HL-60 (cell line): ENCODE measurements at places on chromosomes 11 and 22.
A peak's percentile ranks its signal among the peaks of the same experiment; 100 is the strongest.

- DNase-seq: no peak
These were observed 835 bp upstream of the ANO9 start for GRCh38 chr11:442611-443081.

- no peak for DNase-seq
These were observed 75.2 kb downstream of the ISX start for GRCh38 chr22:35140879-35141745.

DNA sequence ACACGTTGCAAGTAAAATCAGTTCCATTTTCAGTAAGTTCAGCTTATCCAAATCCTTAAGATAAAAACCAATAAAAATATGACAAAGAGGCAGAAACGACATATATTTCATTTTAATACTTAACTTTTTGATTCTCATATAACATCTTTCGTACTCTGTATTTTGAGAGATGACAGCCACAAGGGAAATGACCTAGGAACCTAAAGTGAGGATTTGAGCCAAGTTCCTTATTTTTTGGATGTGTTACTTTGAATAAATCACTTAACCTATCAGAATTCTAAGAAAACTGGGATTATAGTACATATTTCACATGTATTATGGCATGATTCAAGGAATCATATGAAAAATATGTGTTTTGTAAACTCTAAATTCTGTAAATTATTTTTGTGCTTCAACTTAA is 143.6 kb upstream of the TRPC6 start:
- no peak for DNase-seq

DNA sequence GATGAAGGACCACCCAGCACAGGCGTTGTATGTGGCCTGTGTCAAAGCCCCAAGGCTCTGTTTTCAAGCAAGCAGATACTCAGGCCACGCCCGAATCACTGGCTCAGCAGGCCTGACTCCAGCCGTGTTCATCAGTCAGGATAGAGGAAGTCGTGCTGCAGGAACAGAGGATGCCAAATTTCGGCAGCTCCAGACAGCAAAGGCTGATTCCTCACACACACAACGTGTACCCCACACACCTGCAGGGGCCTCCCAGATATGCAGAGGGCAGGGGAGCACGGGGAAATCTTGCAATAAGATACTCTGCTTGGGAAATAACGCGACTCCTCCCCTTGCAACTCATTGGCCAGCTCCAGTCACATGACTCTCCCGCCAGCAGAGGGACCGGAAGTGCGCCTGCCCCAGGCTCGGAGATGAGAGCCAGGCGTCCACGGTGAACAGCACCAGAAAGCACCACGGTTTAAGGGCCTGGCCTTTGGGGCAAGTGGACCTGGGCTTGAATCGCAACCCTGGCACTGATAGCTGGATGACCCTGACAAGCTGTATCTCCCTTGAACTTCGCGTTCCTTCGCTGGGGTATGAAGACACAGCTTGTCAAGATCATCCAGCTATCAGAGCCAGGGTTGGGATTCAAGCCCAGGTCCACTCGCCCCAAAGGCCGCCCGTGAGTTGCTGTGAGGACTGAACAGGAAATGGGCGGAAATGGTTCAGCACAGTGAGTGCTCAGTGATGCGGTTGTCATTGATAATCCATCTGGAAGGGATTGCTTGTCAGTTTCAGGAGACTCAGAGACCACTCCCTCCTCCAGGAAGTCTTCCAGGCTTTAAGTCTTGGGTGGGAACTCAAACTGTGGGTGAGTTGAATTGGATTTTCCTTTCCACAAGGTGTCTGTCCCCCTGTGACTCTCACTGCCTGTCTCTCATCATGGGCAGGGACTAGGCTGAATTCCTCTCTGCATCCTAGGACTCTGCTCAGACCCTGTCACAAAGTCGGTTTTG is 88.5 kb downstream of the MYEOV start:
- DNase-seq: peak; percentile 88

GRCh38 chr22:36277482-36278291 is 24.8 kb downstream of the APOL1 start:
- no peak for DNase-seq

GRCh38 chr11:102886999-102887398 is 12.2 kb upstream of the MMP12 start:
- DNase-seq: no peak

DNA sequence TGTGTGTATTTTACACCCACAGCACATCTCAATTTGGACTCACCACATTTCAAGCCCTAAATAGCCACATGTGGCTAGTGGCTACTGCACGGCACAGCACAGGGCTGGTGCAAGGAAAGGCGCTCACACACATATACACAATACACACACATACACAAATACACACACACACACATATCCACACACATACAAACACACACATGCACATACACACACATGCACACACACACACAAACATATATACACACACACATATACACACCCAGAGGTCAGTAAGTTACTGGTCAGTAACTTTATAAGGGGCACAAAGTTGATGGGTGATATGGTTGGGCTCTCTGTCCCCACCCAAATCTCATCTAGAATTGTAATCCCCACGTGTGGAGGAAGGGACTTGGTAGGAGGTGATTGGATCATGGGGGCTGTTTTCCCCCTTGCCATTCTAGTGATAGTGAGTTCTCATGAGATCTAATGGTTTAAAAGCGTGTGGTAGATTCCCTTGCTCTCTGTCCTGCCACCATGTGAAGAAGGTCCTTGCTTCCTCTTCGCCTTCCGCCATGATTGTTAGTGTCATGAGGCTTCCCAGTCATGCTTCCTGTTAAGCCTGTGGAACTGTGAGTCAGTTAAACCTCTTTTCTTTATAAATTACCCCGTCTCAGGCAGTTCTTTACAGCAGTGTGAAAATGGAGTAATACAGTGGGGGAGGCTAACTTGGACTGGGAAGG is 37.6 kb upstream of the DKK3 start:
- DNase-seq: no peak

DNA sequence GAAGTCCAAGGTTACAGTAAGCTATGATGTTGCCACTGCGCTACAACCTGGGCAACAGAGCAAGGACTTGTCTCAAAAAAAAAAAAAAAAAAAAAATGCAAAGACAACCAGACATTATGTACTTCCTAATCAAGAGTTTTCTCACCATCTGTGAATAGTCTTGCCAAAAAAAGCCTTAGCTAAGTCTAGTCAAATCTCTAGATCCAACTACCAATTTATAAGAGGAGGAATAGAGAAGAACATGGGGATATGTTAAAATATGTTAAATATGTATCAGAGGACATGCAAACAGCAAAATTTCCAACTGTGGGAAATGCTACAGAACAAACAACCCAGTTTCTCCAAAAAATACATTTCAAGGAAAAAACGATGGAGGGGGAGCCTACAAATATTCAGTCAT is 45.6 kb downstream of the USP28 start:
- DNase-seq: no peak

DNA sequence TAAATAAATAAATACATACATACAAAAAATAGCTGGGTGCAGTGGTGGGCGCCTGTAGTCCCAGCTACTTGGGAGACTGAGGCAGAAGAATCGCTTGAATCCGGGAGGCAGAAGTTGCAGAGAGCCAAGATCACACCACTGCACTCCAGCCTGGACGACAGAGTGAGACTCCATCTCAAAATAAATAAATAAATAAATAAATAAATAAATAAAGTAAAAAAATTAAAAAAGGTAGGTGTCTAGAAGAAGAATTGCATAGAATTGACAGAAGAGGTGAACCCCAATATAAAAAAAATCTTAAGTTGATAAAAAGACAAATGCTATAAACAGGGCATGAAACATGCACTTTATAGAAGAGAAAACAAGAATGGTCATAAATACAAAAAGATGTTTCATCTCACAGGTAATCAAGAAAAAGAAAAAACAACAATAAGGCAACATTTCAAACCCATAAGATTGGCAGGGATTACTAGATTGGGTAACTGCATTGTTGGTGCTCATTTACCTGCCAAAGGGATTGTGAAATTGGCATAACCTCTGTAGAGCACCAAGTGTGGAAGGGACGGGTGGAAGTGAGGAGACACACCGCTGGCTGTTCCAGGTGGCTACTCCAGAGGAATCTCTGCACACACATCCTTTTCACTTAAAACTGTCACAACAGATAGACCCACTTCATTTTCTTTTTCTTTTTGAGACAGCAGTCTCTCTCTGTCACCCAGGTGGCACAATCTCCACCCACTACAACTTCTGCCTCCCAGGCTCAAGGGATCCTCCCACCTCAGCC is 44.7 kb downstream of the NF2 start:
- DNase-seq: no peak

GRCh38 chr11:57668434-57668782 is 494 bp downstream of the ZDHHC5 start:
- DNase-seq: no peak

DNA sequence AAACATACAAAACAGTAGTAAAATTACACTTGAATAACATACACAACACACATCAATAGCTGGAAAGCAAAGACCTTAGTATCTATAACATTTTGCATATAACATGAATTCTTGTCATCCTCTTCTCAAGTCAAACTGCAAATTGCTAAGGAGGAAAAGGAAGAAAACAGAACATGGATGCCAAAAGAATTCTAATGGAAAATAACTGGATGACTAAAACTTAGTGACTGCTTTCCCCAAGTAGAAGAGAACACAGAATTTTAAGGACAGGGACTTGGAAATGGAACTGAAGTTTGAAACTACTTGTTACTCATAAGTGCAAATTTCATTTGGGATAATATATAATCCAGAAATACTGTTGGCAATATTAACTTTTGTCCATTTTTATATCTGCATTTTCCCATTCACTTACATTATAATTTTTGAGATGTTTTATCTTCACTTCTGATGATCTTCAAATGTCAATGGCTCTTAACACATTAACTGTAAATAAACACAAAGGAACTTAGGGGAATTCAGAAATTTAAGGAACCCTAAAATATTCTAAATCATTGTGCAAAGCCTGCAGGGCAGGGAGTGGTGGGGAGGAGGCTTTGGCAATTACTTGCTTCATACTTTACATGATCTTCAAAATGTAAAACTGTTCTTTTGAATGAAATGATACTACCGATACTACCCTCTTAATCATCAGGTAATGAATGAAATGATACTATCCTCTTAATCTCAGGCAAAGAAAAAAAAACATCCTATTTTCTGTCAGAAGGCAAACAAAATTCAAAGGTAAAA is 9.9 kb downstream of the MTMR2 start:
- DNase-seq: no peak

- DNase-seq: no peak
These were observed 4.2 kb downstream of the MRGPRD start for GRCh38 chr11:68976563-68976962.

DNA sequence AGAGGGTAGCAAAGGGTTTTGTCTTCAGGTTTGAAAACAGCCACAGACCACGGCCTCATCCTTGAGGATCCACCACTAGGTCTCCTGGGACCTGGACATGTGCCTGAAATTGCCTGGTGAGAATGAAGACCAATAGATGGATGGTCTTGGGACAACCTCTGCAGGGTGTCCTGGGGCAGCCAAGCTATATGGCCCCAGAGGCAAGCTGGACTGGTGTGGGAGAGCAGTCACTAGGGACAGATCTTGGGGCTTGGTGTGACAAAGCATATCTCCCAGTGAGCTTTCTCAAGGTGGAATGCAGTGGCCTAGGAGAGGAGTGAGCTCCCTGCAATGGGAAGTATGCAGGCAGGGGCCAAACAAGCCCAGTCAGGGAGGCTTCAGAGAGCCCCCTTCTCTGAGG is 13.6 kb downstream of the P2RY6 start:
- DNase-seq: no peak

- DNase-seq: peak; percentile 84
These were observed 6.8 kb downstream of the NHERF4 start for GRCh38 chr11:119192111-119192510.

GRCh38 chr11:127110542-127110941 is 110.0 kb upstream of the KIRREL3 start:
- peak; percentile 31 for DNase-seq

DNA sequence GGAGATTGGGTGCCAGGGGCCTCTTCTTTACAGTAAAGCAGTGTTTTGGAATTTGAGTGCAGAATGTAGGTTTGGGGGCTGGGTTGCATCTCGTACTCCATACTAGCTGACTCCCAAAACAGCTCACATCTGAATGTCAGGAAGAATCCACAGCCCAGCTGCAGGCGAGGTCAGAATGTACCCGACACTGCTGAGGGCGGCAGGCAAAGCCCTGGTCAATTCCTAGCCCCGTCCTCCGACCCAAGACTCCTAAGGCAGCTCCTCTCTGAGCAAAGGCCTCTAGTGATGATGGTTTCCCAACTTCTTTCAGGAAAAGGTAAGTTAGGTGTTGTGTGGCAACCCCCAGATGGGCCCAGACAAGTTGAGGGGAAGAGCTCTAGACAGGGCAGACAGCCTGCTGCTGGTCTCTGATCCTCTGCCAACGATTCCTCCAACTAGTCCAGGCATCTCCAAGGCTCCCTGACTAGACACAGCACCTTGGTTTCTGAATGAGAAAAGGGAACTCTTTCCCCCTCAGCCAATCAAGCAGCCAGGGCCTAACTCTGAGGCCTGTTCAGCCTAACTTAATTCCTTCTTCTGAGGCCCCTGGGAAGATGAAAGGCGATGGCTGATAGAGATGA is 8.6 kb downstream of the LARGE2 start:
- no peak for DNase-seq

DNA sequence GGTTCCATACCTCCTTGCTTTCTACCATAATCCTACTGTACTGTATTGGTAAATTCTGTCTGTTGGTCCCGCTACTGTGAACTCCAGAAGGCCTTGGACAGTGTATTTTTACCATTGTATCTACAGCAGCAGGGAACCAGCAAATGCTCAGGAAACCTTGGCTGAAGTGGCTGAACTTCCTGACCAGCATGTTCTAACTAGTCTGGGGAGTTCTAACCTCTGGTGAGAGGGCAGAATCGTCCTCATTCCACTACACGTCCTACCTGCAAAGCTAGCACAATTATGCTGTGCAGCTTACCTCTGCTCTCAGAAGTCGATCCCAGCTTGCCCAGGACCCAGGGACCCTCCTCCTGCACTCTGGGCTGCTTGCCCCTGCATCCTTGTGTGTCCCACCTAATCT is 283.1 kb downstream of the TENM4 start:
- no peak for DNase-seq

DNA sequence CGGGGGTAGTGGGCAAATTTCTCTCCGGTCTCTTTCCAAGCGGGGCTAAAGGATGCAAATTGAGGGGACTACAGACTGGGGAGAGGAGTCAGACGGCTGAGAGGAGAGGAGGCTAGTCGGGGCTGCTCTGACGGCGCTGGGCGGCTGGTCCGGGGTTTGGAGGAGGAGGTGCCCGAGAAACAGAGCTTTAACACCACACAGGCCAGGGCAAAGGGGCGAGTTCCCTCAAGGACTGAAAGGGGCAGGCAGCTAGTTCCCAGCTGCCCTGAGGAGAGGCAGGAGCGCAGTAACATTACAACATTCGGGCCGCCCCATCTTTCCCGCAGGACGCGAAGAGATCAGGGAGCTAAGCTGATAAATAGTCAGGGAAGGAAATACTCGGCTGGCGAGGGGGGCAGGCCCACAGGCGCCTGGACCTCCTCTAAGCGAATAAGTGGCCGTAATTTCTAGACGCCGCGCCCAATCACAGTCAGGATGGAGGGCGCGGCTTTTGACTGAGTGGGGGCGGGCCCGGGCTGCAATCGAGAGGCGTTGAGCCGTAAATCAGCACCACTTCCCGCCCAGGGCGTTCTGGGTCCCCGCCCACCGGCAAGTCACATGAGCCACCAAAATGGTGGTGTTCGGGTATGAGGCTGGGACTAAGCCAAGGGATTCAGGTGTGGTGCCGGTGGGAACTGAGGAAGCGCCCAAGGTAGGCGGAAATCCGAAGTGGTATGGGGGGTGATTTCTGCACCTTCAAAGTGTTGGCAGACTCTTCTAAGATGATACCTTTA is at the start of gene TMEM126B:
TMEM126B (plus strand) TSS at position 596 of the 773 bp plus-strand sequence; CDS start at position 611, 15 bp downstream.
- DNase-seq: peak; percentile 85
